ENCODE measurements at places on chromosomes 12 and 14. TPM values are rescaled to one million over a fixed set of nuclear protein-coding genes. Genes with fewer than 3 reads are reported as not detected.

The RNASE7 gene
- total RNA-seq = 22.1 TPM

The SLC6A12 gene
- 1.2 TPM for total RNA-seq

The OAS2 gene
- 5.8 TPM for total RNA-seq

The RNASE1 gene
- 609 TPM for total RNA-seq

The STAT6 gene
- 287 TPM for total RNA-seq

The GPR68 gene
- 1.6 TPM for total RNA-seq

The ARID2 gene
- 34.1 TPM for total RNA-seq

The HHIPL1 gene
- 5.3 TPM for total RNA-seq

DNA sequence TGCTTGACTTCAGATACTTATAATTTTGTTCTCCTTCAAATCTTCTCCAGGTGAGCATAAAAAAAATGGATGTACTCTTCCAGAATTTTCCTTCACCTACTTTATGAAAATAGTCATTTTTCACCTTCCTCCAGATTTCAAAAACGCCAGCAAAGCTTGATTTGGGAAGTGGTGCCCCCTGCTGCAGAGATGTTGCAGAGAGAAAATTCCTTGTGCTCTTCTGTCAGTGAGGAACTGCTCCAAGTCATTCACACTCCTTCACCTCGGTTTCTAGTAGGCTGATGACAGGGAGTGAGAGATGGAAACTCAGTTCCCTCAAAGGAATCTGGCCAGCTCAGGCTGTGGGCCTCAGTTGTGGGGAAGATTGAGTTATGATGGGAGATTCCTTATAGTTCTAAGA is 24.2 kb upstream of the RNASE3 start:
- DNase-seq = no peak

DNA sequence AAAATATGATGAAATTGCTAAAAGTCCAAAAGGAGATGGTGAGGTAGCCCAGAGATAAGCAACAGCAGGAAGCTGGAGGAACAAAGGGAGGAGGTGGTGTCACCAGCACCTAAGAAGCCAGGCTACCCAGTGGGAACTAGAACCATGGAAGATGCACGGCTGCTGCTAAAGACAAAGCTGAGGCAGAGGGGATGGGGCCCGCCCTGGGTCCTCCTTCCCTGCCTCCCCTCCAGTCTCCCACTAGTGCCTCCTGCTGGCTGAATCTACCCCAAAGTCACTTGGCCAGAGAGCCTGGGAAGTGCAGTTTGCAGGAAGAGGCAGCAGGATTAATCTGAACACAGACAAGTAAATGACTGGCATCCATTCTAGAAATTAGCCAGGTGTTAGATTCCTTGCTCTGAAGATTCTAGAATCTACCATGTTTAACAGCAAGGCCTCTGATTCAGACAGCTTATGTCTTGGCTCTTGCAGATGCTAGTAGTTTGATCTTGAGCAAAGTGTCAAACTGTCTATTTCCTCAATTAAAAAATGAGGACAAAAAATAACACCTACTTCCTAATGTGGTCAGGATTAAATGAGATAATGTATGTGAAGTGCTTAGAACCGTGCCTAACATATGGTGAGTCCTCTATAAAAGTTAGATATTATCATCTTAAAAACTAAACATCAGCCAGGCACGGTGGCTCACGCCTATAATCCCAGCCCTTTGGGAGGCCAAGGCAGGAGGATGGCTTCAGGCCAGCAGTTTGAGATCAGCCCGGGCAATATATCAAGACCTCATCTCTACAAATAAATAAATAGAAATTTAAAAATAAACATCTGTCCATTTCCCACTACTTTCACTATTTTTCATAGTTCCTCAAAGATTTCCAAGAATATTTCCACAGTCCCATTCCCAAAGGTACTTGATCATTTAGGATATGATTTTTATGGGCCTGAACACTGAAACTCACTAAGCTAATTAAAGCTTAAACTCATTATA is 5.8 kb upstream of the LRP10 start:
- no peak for DNase-seq

DNA sequence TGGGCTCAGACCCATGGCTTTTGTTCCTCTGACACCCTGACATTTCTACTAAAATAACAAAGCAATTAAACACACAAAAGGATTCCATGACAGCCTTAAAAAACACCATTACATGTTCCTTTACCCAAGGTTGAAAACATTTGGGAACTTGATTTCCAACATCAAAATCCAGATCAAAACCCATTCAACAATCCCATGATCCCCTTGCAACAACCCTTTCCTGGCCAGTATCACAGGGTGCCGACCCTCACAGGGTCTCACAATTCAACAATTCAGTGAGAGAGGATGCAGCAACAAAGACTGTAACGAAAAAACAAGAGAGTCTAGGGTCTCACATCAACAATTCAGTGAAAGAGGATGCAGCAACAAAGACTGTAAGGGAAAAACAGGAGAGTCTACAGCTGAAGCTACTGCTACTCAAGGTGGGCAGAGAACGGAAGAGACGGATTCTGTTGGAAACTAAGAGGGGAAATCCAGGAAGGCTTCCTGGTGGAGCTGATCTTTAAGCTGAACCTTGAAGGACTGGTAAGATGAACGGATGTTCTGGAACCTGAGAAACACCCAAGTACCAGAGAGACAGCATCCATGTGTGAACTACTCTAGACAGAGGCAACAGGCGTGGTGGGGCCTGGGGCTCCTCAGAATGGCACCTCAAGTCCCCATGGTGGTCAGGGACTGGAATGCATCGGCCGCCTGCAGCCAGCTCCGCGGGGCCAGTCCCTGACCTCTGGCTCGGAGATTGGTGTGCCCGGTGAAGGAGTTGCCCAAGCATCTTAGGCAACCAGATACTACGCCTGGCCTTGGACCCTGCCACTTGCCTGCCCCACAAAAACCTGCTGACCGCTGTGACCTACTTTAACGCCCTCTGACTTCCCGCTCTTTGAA is 22.7 kb upstream of the ZFP36L1 start:
- no peak for DNase-seq

DNA sequence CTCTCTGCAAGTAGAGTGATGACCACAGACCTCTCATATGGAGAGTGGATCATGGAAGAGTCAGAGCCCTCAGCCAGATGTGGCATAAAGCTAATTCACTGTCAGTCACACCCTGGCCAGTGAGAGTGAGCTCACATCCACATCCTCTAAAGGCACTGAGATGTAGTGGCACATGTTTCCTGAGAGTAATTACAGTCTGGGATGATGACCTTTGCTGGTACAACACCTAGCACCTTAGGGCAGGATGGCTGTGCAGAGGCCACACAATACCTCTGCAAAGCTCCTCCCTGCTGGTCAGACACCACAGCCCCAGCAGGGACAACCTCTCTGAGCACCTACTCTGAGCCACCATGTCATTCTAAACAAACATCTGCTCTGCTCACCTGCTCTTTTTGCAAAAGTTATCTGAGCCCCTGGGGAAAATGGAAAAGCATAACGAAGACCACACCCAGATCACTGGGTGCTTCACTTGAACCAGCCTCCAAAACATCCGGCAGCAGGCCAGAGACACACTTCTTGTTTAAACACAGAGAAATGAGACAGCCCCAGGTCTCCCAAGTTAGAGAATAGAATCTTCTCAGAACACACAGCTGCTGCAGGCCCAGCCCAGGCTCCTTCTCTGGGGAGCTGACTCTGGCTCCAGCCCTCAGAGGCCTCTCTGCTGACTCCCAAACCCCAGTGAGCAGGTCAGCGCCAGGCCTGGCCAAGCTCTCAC is 30.3 kb downstream of the PITPNM2 start:
- DNase-seq = no peak

- DNase-seq = no peak
These were observed 357.7 kb downstream of the BCAT1 start for GRCh38 chr12:24591079-24591626.

DNA sequence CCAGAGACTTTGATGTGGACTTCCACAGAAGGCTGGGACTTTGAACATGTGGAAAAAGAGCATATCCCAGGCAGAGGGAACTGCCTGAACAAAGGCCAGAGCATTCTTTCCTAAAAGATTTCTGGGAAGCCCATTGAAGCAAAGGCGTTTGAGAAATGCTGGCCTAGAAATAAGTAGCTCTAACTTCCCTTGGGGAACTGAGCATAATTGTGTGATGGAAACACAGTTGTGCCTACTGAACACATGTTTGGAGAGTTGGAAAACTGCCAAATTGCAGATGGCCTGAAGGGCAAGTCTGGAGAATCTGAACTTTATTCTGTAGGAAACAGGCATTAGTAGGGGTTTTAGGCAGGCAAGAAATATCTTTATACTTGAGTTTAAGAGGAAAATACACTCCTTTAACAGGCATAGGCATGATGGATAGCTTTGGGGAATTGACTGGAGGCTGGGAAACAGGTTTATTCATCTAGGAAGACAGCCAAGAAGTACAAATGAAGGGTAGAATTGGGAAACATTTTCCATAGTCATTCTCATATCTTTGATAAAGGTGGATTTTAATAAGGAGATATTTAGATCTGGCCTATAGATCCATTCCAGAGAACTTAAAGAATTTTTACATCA is 134.1 kb downstream of the TPH2 start:
- no peak for DNase-seq

GRCh38 chr12:13745111-13745860 is 236.1 kb downstream of the GRIN2B start:
- no peak for DNase-seq

GRCh38 chr12:105935106-105935505 is 203.6 kb downstream of the NUAK1 start:
- no peak for DNase-seq

- DNase-seq = no peak
These were observed 147.1 kb downstream of the SLC15A5 start for GRCh38 chr12:16130343-16130742.

DNA sequence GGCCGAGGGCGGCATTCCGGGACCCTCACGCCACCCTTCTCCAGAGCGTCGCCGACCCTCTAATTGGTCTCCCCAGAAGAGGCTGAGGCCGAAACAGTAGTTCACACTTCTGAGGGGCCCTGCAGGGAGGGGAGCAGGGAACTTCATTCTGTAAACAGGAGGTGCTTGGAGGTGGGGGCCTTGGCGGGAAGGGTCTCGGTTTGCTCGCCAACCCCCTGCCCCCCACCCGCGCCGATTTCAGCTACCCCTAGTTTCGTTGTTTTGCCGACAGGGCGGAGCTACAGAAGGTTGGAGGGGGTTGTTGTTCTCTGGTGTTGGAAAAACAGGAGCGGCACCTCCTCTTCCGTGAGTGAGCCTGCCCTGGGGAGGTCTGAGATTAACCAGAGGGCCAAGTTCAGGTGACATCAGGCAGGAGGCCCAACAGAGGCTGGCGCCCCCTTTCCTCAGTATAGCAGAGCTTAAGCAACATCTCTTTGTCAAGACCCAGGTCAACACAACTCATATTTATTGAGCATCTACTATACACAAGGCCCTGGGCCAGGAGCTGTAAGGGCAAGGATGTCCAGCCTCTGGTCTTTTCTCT is 682 bp downstream of the ERBB3 start:
- DNase-seq = peak; percentile 67

- no peak for DNase-seq
These were observed 23.6 kb upstream of the USP44 start for GRCh38 chr12:95574799-95575452.

GRCh38 chr14:34021096-34021495 is 70.2 kb upstream of the EGLN3 start:
- DNase-seq = no peak

DNA sequence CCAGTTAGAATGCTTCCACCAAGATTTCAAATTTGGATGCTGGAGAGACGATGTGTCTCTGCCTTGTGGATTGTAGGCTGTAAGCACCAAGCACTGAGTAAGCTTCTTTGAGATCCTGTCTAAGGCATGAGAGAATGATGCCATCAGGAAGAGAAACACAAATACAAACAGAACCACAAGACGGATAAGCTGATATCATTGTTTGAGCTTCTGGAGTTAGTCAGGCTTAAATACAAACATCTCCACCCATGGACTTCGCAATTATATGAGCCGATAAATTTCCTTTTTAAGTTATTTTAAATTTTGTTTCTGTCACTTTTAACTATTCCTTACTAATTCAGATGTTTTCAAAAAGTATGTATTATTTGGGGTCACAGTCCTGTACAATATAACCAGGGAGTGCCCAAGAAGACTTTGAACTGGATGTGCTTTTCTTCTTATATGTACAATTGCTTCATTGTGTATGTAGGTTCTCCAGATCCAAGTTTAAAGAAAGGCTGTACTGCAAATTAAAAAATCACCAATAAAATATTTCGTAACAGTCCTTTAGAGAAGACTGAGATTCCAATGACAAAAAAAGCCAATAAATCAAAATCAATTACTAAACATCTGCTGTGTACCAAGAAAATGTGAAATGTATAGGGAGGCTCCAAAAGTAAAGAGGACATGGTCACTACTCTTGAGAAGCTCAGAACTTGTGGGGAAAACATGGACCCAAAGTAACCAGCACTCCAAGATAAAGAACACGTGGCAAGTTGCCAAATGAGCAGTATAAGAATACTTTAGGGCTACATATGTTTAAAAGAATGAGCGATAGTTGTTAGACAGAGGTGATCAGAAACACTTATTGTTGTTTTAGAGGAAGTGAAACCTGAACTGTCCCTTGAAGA is 274.1 kb downstream of the ADAMTS20 start:
- no peak for DNase-seq

- DNase-seq = no peak
These were observed 55.2 kb upstream of the RIN3 start for GRCh38 chr14:92458136-92459029.

DNA sequence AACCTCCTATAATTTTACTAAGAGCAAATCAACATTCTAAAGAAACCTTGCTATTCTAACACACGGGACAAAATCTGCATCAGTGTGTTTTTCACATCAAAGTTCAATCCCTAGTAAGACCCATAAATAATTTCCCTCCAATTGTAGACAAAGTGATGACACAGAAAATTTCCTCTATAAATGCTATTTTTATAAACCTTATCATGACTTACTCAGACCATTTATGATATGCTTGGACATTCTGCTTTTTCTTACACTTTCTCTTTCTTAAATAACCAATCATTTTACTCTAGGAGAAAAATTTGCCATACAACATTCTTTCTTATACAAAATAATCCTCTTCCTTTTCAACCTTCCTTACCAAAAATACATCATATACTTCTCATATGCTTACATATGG is 67.0 kb downstream of the SDR9C7 start:
- DNase-seq = no peak

- DNase-seq = no peak
These were observed 129.4 kb upstream of the DNM1L start for GRCh38 chr12:32549675-32550079.

DNA sequence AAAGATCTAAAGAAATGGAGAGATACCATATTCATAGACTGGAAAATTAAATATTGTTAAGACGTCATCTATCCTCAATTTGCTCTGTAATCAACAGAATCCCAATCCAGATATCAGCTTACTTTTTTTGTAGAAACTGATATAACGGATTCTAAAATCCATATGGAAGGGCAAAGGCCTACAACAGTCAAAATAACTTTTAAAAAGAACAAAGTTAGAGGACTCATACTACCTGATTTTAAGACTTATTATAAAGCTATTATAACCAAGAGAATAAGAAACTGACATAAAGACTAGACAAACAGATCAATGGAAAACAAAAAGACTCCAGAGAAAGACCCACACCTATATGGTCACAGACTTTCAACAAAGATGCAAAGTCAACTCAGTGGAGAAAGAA is 6.0 kb downstream of the DDX24 start:
- no peak for DNase-seq

All from mucosa of gallbladder (tissue), 1 donor.